Fibroblast of skin of back (primary cell): ENCODE measurements at places on chromosomes 4 and X.

GRCh38 chr4:1532549-1533395 lies 126.5 kb upstream of the NKX1-1 start:
- no peak for DNase-seq

GRCh38 chr4:159171287-159171686 lies 68.4 kb downstream of the RAPGEF2 start:
- no peak for DNase-seq

DNA sequence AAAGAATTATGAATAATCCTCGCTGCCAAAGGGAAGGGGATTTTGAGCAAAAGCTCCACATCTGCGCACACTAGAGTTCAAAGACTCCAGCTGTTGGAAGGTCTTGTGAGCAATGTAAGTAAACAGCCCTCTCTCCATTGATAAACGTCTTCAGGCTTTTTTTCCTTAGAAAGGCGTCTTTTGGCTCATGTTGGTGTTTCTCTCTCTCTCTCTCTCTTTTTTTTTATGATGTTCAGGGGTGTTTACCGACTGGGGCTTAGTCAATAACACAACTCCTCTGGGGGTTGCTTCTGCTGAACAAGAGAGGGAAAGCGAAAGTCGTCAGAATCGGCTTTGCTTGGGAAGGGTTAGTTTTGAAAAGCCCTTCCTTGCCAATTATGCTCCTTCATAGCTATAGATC lies 53.2 kb upstream of the C1QTNF7 start:
- no peak for DNase-seq

GRCh38 chr4:10740251-10740650 lies 55.7 kb upstream of the CLNK start:
- peak; percentile 58 for DNase-seq

- DNase-seq, result no peak
These were observed 17.8 kb upstream of the CXCL3 start for GRCh38 chr4:74056114-74056857.

GRCh38 chr4:83440899-83441298 lies 14.7 kb downstream of the HELQ start:
- no peak for DNase-seq

DNA sequence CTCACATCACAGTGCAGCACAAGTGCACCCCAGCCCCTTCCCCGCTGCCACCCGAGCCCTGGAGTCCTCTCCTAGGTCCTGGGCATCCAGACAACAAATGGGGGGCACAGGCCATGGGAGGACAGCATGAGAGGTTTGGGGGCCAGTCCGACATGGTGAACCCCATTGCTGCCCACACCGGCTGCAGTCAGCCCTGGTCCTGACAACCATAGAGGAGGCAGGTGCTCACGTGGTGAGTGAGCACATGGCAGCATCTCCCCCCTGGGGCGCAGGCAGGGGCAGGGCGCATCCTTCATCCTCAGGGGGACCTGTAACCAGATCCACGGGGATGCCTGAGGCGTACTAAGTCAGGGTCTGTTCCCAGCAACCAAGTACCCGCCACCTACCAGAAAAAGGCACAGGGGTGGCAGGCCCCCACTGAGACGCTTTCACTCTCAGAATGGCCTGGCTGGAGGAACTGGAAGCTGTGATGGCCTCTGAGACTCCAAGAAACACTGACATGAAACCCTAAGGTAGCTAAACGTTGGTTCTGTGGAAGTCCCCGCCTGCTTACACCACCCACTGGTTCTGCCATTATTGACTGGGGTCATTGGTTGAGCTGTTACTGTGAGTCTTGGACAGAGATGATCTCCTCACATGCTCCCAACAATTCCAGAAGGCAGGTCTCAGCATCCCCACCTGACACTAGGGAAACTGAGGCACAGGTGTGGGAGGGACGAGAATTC lies 6.5 kb downstream of the ZFYVE28 start:
- no peak for DNase-seq

DNA sequence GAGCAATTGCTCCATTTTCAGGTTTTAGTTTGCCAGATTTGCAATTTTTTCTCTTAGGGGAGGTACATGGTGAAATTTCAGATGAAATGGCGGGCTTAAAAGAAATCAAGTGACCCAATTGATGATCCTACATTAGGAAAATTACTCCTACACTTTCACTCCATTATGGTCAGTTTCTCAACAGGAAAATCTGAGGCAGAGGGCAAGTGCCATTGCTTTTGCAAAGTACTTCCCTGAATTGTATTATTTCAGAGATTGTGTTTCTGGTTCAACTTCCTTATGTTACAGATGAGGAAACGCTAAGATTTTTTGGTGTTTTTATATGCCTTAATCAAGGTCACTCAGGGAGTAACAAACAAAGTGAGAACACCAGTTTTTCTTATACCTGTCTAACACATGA lies 302.2 kb downstream of the ARAP2 start:
- DNase-seq, result no peak

DNA sequence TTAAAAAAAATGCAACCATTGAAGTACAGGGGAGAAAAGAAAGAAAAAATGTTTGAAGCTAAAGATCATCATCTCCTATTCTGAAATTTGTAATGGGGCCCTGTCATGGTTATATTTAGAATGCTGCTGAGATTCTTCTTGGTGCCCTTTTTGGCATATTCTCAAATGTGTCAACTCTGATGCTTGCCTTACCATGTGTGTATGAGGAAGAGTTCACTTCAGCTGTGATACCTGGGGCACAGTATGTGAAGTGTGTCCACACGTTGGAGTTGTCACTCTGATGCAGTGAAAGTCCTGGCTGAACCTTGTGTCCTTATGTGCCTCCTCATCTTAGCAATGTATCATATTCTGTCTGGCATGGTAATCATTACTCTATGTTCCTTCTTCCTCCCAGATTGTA lies 377.9 kb downstream of the RAPGEF2 start:
- no peak for DNase-seq

GRCh38 chr4:38928974-38929373 lies 61.4 kb downstream of the FAM114A1 start:
- DNase-seq, result no peak
